ENCODE measurements at places on chromosomes 5 and 9. TPM values are rescaled to one million over a fixed set of nuclear protein-coding genes. Genes with fewer than 3 reads are reported as not detected.

Gene ATOSB
- 21.3 TPM for total RNA-seq

Gene FBP2
- total RNA-seq = not detected

Gene ANKRD31
- under 0.01 TPM for total RNA-seq

Gene LCN15
- not detected for total RNA-seq

Gene CDH9
- not detected for total RNA-seq

Gene BSPRY
- total RNA-seq = not detected

Gene OTP
- total RNA-seq = not detected

Gene GMCL2
- total RNA-seq = not detected

Gene CMYA5
- 1.7 TPM for total RNA-seq

Gene PCDHGA3
- 3.2 TPM for total RNA-seq

Gene FBP1
- not detected for total RNA-seq

Gene PRDM9
- not detected for total RNA-seq

Gene OLFM1
- 0.64 TPM for total RNA-seq

Gene DPYSL3
- total RNA-seq = 126 TPM

Gene FBN2
- total RNA-seq = 81.6 TPM

Gene ADAMTS12
- total RNA-seq = 54.8 TPM

Gene ADAMTS2
- total RNA-seq = 44.5 TPM

Gene CMBL
- total RNA-seq = 8.2 TPM

Gene KIF27
- total RNA-seq = 2.9 TPM

Gene IL13
- not detected for total RNA-seq

Gene TMEM232
- total RNA-seq = 1.3 TPM

Gene ANKRD34B
- not detected for total RNA-seq

Gene OXCT1
- total RNA-seq = 19.6 TPM

Gene ARSI
- total RNA-seq = 13.8 TPM

Gene NIPAL4
- total RNA-seq = 2.3 TPM

Gene SPINK13
- total RNA-seq = not detected

Gene EIF4E1B
- total RNA-seq = not detected
